ENCODE measurements at places on chromosomes 5 and 9.

GRCh38 chr5:106833517-106833916 lies 837.2 kb downstream of the EFNA5 start:
- no peak for DNase-seq

DNA sequence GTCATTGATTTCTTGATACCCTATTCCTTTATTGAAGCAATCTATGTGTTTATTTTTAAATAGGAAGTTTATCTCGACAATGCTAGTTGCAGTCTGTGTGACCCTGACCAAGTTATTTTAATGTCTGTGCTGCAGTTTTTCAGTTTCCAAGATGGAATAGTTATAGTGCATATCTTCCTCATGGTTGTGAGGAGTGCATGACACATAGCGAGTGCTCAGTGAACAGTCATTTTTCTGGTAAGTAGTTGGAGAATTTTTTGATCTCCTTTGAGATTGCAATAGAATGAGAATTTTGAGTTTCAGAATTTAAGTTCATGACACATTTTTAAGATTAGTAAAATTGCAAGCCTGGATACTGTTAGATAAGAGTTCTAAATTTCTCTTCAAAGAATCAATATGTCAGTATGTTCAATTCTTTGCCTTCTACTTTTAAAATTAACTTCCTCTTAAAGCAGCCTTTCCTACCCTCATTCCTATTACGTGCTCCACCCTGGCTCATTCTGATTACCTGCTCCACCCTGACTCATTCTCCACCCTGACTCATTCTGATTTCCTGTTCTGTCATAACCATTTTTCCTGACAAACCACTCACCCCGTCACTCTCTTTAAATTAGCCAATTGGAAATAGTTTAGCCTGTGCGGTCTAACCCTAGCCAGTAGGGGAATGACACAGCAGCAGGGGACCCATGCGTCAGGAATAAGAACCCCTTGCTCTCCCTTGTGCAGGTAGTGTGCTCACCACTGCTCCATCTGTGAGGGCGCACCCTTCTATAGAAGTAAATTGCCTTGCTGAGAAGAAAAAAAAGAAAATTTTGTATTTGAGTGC lies 30.7 kb downstream of the SPIN1 start:
- DNase-seq = no peak

- no peak for DNase-seq
Measured at GRCh38 chr9:136075881-136076678, 19.0 kb downstream of the NACC2 start.

GRCh38 chr5:119385136-119385535 lies 29.3 kb downstream of the TNFAIP8 start:
- DNase-seq = no peak

DNA sequence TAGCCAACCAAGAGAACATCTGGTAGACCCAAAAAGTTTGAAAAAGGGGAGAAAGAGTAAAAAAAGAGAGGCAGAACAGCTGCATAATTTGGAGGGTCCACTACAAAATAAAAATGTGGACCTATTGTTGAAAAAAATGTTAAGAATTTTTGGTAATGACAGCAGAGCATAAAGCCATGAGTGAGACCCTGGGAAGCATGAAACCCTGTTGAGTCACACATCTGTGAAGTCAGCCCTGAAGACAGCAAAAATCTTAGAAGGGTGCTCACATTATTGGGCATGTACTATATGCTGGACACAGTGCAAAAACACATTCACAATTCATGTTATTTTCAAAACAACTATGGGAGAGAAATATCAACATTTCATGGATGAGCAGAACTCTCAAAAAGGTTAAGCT lies 56.4 kb upstream of the LIFR start:
- DNase-seq = no peak

GRCh38 chr5:124546643-124547042 lies 199.8 kb downstream of the ZNF608 start:
- DNase-seq = no peak

- DNase-seq = peak; percentile 92
Measured at GRCh38 chr5:132456296-132456986, 34.1 kb downstream of the IRF1 start.

DNA sequence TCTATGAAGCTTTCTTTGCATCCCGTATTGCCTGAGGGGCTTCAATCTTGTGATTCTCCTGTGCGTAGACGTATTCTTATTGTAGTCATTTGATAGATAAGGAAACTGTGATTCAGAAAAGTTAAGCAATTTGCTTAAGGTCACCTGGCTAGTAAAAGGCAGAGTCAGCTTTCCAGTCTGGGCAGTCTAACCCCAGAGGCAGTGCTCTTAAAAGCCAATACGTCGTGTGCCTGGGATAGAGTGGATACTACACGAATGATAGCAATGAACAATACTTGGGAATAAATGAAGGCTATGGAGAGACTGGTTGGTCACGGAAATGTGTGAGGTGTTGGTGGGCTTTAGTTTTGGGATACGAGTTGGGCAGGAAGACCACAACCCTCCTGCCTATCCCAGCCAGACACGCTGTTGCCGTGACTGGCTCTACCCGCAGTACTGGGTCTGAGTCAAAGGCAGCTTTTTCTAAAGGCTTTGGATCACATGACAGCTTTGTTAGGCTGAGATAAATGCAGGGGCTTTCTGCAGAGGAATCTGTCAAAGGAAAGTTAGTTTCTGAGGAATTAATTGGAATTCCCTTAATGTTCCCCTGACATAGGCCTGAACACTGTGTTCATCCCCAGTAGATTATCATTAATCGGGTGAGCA lies 302.6 kb downstream of the KIF4B start:
- DNase-seq = no peak
